NCI-H187 (cell line): ENCODE measurements at places on chromosomes 3 and 15.

GRCh38 chr15:76340198-76340802 lies 3.7 kb downstream of the ISL2 start:
- no peak for DNase-seq

GRCh38 chr3:8517487-8517886 lies 15.9 kb downstream of the LMCD1 start:
- DNase-seq, result no peak

DNA sequence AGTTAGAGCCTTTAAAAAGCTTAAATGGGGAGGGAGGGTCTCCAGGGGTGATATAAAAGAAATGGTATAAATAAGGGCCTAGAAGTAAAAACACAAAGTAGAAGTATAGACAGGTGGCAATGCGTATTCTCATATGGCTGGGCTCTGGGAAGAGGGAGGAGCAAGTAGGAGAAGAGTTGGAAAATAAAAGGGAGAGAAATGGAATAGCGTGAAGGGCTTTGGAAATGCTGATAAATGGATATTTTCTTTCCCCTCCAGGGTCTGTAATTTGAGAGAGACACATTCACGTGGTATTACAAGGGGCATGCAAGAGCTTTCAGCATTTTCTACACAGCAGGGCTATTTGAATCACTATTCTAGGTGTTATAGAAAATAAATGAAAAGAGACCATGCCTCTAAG lies 313.7 kb downstream of the RYR3 start:
- no peak for DNase-seq

DNA sequence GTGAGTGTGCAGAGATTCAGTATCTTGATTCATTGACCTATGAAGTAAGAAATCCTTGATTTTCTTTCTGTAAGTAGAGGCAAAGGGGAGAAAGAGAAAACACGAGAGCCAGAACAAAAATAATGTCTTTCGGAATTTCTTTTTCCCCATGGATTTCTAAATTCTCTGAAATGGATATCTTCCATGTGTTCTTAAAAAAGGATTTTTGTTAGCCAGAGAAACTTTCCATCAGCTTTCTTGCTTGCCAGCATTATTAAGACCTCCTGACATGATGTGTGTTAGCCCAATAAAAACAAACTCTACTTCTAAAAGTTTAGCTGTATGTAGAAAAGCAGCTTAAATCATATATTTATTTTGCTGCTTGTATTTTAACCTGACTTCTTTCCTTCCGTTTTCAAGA lies 122.3 kb upstream of the AADACL2 start:
- no peak for DNase-seq

DNA sequence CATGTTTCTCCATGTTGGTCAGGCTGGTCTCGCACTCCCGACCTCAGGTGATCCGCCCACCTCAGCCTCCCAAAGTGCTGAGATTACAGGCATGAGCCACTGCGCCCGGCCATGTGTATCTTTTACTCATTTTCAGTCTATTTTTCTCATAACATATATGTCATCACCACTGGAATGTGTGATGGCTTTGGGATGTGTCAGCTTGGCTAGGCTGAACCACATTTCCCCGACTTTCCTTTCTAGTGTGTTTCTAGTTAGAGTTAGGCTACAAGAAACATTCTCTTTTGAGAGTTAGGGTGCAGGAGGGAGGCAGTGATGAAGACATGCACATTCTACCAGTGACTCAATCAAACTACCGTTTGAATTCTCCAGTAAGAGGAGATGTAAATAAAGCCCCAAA lies 444.9 kb upstream of the THBS1 start:
- DNase-seq, result no peak

DNA sequence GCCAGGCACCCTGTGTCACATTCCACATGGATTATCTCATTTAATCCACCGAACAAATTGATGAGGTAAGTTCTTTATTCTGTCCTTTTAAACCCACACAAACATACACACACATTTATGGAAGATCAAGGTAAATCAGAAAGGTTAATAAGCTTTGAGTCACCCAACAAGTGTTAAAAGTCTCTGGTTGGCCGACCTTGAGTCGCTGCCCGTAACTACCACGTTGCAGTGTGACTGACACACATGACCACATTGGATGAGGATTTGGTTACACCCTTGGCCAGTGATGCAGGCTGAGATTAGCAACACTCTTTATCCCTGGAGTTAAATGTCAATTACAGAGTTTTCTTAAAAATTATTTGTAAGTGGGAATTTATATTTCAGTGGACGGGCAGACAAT lies 19.2 kb downstream of the FOXP1 start:
- DNase-seq, result no peak

- no peak for DNase-seq
Measured at GRCh38 chr3:129587566-129588210, 18.8 kb downstream of the PLXND1 start.

DNA sequence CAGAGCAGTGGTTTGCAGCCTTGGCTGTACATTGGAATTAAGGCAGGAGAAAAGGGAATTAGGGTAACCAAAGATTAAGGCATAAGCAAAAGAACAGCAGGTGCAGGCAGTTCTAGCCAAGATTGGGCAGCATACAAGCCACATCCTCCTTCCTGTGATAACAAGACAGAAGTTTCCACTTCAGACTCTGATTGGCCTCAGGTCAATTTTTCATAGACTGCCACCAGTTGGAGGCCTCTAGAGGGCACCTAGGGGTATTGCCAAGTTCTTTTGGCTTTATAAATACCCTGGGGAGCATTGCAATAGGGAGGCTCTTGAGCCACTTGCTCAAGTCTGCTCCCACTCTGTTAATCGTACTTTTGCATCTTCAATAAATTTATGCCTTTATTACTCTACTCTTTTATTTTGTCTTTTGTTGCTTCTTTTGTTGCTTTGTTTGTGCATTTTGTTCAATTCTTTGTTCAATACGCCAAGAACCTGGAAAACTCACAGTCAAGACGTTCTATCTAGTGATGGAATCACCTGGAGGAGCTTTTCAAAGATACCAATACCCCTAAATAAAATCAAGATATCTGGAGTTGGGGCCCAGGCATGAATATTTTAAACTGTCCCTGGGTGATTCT lies 32.2 kb upstream of the FMN1 start:
- DNase-seq, result no peak

DNA sequence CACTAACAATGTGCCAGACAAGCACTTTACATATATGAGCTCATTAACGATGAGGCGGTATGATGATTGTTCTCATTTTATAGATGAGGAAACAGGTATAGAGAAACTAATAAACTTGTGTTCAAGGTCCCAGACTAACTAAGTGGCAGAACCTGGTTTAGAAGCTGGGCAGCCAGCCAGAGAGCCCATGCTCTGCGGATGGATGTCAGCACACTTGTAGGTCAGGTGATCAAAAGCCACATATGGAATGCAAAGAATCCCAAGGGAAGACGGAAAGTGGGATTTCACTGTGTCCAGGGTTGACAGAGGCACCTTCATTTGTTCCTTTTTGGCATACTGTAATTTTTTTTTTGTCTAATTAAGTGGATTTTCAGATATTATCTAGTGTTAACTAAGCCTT lies 103.7 kb downstream of the EFL1 start:
- DNase-seq, result no peak

DNA sequence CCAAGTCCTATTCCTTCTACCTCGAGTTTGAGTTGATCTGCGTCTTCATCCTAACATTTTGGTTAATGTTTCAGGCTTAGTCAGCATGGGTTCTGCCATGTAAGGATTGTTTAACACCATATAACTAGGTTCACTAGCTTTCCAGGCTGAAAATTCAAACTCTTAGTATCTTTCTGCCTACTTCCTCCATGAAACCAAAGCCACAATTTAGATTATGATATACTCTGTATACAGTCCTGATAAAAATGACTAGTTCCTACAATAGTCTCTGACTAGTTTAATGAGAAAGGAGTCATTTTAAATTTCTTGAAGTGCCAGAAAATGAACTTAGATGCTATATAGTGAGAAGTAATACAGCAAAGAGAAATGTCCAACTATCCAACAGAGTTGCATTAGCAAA lies 6.6 kb upstream of the BTLA start:
- DNase-seq, result no peak

GRCh38 chr15:74631408-74631807 lies 15.8 kb downstream of the CLK3 start:
- no peak for DNase-seq

DNA sequence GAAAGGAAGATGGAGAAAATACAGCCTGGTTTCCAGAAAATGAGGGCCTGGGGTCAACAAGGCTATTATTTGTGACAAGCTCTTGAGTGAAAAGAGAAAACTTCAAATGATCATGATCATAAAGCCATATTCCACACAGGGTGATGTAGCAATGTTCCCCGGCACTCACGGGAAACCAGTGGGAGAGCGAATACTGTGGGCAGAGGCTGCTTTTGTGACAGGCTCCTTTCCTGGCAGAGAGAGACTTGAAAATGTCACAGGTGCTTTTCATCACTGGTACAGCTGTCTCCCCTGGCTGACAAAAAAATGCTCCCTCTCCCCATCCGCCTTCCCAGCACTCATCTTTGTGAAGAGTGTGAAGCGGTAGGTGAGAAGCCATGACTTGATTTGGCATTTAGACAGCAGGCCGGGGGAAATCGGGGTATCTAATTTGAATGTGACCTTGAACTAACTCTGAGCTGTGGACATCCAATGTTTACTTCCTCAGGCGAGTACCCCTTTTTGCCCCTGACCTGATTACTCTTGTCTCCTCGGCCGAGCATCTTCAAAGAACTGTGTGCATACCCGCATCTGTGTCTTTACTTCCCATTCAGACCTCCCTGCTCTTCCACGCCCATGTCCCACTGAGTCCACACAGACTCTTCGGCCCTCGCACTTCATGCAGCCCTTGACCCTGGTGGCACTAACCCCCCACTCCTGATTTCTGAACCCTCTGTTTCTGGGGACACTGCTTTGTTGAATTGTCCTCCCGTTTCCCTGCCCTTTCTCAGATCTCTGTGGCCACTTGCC lies 23.2 kb downstream of the CA12 start:
- no peak for DNase-seq

- DNase-seq, result no peak
Measured at GRCh38 chr3:44885618-44886017, 11.2 kb downstream of the TGM4 start.

GRCh38 chr3:186971578-186971977 lies 41.3 kb downstream of the ST6GAL1 start:
- DNase-seq, result no peak

GRCh38 chr3:44995142-44995770 lies 19.2 kb downstream of the EXOSC7 start:
- no peak for DNase-seq

- DNase-seq, result no peak
Measured at GRCh38 chr3:187783098-187783497, 37.8 kb upstream of the BCL6 start.

DNA sequence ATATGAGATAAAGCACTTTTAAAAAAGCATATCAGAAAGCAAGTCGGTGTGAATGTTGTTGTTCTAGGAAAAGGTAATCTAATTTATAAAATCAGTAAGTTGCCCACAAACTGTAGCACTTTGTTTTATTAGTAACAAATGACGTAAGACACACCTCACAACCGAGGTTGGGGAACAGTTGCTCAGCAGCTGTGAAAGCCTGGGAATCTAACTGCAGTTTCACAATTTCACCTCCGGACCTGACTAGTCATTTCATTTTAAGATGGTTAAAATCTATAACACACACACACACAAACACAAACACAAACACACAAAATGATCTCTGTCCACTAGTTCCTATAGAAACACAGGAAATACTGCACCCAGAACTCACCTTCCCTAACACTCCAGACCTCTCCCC lies 406.7 kb upstream of the NR2F2 start:
- DNase-seq, result no peak
